ENCODE measurements at places on chromosomes 5 and 9. TPM values are rescaled to one million over a fixed set of nuclear protein-coding genes. Genes with fewer than 3 reads are reported as not detected.

Gene GPR151
- not detected for total RNA-seq

Gene NTNG2
- total RNA-seq = 0.27 TPM

Gene SKIC3
- total RNA-seq = 89.5 TPM

DNA sequence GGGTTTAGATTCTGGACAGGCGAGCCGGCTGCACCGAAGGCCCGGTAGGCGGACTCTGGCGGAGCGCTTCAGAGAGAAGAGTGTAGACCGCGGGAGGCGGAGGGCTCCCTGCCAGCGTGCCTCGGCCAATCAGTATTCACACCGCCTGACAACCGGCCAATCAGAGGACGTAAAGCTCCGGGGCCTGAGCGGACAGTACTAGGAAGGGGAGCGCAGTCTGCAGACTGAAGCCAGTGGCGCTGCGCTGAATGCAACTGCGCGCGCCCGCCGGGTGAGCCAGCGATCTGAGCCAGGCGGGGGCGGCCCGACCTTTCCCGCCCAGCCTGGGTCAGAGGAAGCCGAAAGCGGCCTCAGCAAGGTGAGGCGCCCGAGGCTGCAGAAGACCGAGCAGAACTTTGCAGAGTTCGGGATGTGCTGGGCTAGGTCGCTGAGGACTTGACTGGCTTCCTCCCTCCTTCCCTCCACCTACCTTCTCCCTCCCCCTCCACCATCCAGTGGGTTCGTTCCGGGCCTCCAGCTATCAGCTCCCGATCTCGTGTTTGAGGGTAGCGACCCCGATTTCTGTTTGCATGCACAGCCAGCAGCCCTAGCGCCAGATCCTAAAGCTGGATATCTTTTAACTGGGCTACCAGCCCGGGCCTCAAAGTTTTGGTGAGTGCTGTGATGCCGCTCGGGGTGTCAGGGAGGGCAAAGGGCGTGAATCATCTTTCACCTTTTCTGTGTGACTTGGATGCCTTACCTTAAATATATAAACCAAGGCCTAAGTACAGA lies at the start of gene DMRT2:
Gene DMRT2, plus strand, starts transcription at position 233 of the 771 bp plus-strand sequence. CDS start 1,257 bp downstream, outside the sequence.
- no peak for DNase-seq

- DNase-seq = no peak
Observed at GRCh38 chr5:7391814-7392692, 3.9 kb upstream of the ADCY2 start.

- DNase-seq = no peak
Observed at GRCh38 chr9:124869986-124870560, 8.1 kb downstream of the ARPC5L start.

GRCh38 chr9:14348123-14348372 lies 34.1 kb upstream of the NFIB start:
- no peak for DNase-seq

- DNase-seq = no peak
Observed at GRCh38 chr5:56900858-56901578, 8.4 kb upstream of the SETD9 start.

GRCh38 chr5:140267559-140268018 lies 35.3 kb downstream of the PFDN1 start:
- DNase-seq = no peak
